ENCODE measurements at places on chromosomes 5 and 9. TPM values are rescaled to one million over a fixed set of nuclear protein-coding genes. Genes with fewer than 3 reads are reported as not detected.

GRCh38 chr5:68252673-68253623 lies 37.4 kb downstream of the PIK3R1 start:
- DNase-seq, result peak; percentile 42

GRCh38 chr5:139295346-139296057 lies 2.0 kb downstream of the MATR3 start:
- DNase-seq, result no peak

- peak; percentile 38 for DNase-seq
Observed at GRCh38 chr5:74131250-74131649, 505.3 kb downstream of the ARHGEF28 start.

DNA sequence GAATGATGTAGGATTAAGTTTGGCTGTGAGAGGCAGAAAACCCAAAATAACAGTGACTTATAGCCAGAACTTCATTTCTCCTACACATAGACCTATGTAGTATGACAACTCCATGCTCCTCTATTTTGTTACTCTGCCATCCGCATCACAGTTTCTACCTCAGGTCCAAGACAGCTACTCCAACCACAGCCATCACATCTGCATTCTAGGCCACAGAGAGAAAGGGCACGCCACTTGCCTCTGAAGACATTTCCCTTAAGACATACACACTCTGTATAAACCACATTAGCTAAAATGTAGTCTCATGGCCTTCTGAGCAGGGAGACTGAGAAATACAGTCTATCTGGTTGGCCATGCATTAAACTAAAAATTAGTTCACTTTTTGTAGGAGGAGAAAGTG lies 10.0 kb downstream of the SPINK4 start:
- no peak for DNase-seq

- DNase-seq, result no peak
Observed at GRCh38 chr9:71279151-71279739, 157.8 kb upstream of the TRPM3 start.

GRCh38 chr9:74570879-74571512 lies 73.9 kb downstream of the RORB start:
- DNase-seq, result no peak

DNA sequence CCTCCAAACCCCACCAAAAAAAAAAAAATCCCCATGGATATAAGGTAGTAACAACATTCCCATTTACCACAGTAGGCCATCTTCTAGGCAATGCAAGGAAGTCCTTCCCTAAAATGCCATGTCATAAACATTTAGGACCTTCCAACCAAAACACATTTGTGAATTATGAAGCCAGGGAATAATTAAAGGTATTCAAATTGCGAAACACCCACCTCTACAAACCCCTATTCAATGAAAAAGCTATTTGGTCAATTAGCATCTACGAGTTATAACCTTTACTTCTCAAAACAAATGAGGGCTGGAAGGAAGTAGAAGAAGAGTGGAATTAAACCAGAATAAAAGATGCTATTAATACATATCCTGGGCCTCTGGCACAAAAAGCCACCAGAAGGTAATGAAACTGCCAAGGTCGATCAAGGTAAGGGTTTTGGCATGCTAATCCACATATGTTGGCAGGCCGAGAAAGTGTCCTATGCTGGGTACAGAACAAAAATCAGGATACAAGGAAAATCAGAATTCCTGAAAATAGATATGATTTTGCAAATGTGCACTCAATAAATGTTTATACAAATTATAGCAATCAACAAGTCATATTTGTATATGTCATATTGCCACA lies 47.7 kb downstream of the MTMR12 start:
- no peak for DNase-seq

- DNase-seq, result no peak
Observed at GRCh38 chr5:3742750-3743149, 147.1 kb downstream of the IRX1 start.

DNA sequence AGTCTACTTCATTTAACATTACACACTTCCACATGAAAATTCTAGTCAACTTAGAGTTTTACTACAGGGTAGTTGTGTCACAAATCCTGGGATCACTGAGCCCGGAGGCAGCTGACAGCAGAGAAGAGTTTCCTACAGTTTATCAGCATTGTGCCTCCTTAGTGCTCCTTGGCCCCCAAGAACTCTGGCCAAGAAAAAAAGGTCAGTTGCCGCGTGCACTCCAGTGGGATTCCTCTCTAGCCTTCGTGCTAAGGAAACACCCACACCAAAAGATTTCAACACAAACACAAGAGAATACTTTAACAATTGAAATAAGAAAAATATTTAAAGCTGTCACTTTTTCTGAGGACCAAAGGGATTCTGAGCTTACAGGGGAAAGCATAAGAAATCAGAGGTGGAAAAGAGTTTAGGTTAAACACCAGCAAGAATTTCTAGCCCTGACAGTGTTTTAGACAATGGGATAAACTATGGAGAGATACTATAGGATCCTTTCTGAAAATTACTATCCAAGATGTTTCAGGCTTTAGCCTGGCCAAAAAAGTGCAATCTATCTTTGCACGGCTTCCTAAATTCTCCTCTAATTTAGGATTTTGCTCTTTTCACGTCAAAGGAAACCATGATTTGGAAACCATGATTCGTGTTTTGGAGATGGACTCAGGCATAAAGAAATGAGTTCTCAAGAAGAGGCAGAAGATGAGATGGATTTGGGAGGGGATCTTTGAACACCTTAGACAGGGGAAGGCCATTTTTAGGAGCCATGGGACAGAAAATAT lies 606.8 kb downstream of the RAB3C start:
- DNase-seq, result no peak

- no peak for DNase-seq
Observed at GRCh38 chr9:111572950-111573604, 26.4 kb downstream of the PTGR1 start.

GRCh38 chr9:32783168-32783891 lies at the start of gene TMEM215:
Gene TMEM215 (plus strand): TSS chr9:32783540. CDS start chr9:32784184, 644 bp downstream.
- DNase-seq, result peak; percentile 66

DNA sequence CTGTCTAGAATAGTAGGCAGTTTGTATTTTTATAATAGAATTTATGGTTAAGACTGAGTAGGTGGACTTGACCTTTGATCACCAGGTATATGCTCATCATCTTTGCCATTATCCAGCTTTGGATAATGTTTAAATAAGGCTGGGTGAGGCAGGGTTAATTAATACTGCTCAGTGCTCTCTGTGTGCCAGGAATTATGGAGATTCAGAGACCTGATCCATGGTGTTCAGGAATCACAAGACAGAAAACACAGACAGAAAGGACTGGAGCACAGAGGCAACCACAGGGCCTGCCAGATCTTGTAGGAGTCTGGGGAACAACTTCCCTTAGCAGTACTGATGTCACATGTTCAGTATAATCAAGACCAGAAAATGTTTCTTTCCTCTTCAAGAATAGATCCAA lies 186.3 kb upstream of the ADCY2 start:
- DNase-seq, result no peak

- DNase-seq, result no peak
Observed at GRCh38 chr5:142405023-142405422, 80.2 kb upstream of the SPRY4 start.

GRCh38 chr5:154521756-154522155 lies 43.7 kb upstream of the HAND1 start:
- DNase-seq, result no peak

Gene IL17B
- 1.6 TPM for polyA plus RNA-seq

Gene C9
- 0.08 TPM for polyA plus RNA-seq

Gene C9orf153
- 0.51 TPM for polyA plus RNA-seq

Gene DMRT2
- 3.2 TPM for polyA plus RNA-seq

Gene GABRA1
- polyA plus RNA-seq, result 12.9 TPM

Gene NFIB
- polyA plus RNA-seq, result 56.4 TPM

All from spinal cord (tissue), 10 donors.